ENCODE measurements at places on chromosomes 4 and X.

- DNase-seq: no peak
Measured at GRCh38 chrX:153981771-153982533, 9.4 kb downstream of the TMEM187 start.

- DNase-seq: no peak
Measured at GRCh38 chrX:150768132-150768485, 74.9 kb downstream of the MTMR1 start.

- DNase-seq: no peak
Measured at GRCh38 chr4:115159141-115159540, 45.7 kb upstream of the NDST4 start.

DNA sequence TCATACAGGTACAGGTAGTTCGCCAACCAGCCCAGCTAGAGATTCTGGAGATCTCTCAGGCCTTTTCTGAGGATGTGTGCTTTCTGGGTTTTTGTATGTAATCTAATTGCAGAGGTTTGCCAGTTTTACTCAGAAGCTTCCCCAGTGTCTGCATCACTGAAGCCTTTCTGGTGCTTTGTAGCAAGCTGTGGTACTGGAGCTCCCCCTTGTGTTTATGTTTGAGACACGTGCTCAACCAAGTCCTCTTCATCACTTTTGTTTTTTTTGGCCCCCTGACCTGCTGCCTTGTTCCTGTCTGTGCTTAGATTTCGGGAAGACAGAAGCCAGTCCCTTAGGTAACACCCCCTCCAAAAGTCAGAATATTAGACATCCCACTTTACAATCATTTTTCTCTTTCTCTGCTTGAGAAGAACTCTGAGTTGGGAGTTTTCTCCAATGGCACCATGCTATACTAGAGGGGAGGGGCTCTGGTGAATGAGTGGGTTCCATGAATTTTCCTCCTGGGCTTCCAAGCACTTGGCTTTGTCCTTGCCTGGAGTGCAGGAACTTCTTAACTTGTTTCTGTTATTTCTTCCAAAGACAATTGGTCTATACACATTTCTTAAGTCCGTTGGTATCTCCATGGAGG lies 128.4 kb upstream of the TBC1D9 start:
- no peak for DNase-seq

DNA sequence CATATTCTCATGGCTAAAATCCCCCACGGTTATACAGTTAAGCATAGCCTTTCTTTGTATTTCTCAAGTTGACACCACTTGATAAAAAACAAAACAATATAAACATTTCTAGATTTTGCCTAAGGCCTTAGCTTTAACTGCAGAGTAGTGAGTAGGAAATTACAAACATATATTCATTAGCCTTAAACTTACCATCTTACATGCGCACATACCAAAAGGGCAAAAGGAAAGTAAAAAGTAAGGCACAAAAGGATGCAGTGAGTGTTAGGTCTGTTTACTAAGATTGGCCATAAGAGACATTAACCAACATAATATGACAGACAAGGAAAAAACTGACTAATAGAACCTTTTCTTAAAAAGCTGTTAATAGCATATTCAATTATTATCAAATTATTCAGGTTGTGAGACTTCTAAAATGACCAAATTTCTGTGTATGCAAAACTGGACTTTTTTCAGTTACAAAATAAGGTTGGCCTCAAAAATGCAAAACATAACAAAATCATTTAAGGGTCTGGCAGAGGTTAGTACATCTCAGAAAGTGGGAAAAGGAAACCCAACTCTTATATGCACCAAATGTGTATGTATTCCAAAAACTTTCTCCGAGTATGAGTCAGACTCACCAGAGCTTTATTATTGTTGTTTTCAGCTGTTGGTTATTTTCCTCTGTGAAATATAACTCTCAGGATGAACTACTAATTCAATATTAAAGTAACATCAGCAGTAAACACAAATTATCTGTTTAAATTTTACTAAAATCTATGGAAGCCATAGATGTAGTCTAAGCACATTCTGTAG lies 39.9 kb downstream of the SEPSECS start:
- no peak for DNase-seq

- DNase-seq: no peak
Measured at GRCh38 chr4:185257086-185257485, 47.7 kb downstream of the SNX25 start.

DNA sequence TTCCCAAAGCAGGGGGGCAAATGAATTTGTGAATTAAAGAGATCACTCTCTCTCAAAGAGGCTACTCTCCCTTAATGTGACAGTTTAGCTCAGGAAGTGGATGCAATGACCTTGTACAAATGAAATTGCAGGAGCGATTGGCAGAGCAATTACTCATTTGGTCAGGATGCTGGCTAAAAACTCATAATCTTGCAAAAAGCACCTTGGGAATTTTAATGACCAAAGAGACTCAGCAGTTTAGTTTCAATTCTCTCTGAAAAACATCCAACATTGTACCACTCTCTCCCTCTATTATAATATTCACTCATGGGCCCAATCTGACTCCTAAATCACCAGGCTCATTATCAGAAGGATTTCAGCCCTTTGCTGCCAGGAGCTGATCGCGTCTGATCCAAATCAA lies 26.1 kb downstream of the PDGFC start:
- no peak for DNase-seq

DNA sequence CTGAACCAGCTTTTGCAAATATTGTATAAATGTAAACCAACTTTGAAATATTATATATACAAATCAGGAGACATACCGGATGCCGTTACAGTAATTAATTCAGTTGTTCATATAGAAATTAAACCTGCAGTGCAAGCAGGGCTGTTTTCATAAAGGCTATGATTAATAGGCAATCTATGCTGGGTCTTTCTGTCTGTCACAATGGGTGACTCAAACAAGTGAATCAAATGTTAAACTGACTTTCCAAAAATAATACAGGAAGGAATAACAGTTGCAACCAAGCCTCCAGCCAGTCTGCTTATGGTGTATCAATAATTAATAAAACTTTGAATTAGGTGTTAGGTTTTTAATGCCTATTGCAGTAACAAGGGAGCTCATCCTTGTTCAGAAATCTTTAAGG lies 43.9 kb downstream of the GABRB1 start:
- DNase-seq: no peak

GRCh38 chr4:83866834-83867621 lies 331.1 kb downstream of the GPAT3 start:
- DNase-seq: no peak

Data from activated CD8-positive, alpha-beta memory T cell treated with anti-CD3 and anti-CD28 coated beads for 1 hour (primary cell).